ENCODE measurements at places on chromosomes 3 and 15. TPM values are rescaled to one million over a fixed set of nuclear protein-coding genes. Genes with fewer than 3 reads are reported as not detected.

FBN1 gene
- total RNA-seq: 75.2 TPM

PLA2G4E gene
- total RNA-seq: not detected

SNRK gene
- 12.9 TPM for total RNA-seq

MLH1 gene
- 50.2 TPM for total RNA-seq

CCDC39 gene
- total RNA-seq: not detected

Data from epithelial cell of proximal tubule (primary cell).